Memory B cell (primary cell): ENCODE measurements at places on chromosomes 7 and 10.
A peak's percentile ranks its signal among the peaks of the same experiment; 100 is the strongest.

DNA sequence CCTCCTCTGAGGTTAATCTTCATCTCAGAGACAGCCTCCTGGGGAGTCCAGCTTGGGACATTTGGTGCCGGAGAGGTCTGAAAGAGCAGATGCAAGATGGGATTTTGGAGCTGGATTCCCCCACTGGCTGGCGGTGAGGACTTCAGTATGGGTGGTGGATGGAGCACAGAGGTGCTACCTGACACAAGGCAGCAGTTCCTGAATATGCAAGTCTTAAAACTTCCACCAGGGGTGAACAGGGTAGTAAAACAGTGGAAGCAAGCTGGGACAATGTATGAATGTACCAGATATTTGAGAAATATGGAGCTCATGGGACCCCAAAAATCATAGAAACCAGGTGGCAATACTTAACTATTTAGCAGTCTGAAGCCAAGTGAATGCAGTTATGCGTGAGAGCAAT is 4.8 kb upstream of the TAF3 start:
- no peak for DNase-seq

DNA sequence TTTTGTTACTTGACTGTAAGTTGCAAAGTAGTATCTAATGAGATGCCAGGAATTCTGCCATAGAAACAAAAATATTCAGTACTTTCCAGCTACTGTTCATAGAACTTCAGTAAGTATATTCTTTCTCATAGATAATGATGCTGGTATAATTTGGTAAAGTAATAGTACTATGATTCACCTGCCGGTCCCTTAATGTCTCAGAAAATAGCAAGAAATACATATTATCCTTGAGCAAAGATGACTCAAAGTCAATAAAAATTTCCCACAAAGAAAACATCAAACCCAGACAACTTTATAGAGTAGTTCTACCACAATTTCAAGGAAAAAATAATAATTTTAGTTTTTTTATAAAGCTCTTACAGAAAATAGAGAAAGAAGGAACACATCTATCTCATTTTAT is 105.4 kb downstream of the EPDR1 start:
- no peak for DNase-seq

DNA sequence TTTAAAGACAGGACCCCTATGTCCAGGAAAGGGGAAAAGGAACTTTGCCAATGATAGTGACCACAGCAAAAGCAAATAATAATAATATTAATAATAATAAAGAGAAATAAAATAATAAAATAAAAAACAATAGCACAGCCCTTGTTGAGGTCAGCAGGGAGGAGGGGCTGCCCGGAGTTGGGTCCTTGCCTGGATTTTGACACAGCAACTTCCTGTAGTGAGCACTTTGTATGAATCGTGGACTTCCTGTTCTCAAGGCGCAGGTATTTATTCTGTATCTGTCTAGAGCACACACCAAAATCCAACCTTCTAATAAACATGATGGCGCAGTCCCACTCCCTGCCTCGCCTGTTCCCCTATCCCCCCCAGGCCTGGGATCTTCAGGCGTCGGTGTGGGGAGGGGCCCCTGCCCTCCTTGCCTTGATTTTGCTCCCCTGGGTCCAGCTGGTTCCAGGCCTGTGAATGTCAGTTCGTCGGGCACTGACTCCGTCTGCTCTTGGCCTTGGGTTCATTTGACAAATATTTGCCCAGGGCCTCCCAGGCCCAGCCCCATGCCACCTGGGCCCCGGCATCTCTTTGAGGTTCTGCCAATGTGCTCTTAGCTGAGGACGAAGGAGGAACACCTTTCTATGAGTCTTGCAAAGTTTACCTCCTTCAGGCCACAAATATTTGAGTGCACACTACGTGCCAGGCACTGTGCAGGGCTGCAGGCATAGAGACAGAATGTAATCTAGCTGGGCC is 13.9 kb downstream of the TRIM8 start:
- no peak for DNase-seq

DNA sequence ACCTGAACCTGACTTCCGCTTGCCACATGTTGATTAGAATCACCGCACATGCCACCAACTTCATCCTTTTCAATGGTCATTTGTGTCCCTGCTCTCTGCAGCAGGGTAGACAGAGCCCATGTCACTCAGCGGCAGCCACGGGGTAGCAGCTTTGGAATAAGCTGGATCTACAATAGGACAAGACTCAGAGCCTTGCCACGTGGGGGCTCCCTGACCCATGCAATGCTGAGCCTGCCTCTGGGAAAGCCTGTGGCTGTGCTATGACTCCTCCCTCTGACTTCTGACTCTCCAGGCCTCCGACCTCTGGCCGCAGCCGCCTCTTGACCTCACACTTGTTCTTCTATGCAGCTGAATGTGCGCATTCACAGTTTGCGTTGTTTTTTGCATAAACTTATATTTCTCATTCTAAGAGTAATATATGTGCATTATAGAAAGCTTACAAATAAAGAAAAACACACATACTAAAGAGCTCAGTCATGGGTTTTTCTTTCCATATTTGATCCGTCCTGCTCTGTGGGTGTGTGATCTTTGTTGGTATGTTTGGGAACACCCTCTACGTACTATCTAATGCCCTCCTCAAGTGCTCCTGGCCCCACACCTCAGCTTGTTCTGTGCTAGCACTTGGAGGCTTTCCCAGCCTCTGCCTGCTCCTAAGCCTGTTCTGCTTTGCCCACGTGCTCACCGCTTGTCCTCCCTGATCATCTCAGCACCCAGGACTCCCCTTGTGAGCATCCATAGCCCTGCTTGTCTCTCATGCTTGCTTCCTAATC is 198.0 kb upstream of the MKI67 start:
- DNase-seq = no peak

GRCh38 chr7:77393261-77393660 is 22.9 kb downstream of the GSAP start:
- no peak for DNase-seq

DNA sequence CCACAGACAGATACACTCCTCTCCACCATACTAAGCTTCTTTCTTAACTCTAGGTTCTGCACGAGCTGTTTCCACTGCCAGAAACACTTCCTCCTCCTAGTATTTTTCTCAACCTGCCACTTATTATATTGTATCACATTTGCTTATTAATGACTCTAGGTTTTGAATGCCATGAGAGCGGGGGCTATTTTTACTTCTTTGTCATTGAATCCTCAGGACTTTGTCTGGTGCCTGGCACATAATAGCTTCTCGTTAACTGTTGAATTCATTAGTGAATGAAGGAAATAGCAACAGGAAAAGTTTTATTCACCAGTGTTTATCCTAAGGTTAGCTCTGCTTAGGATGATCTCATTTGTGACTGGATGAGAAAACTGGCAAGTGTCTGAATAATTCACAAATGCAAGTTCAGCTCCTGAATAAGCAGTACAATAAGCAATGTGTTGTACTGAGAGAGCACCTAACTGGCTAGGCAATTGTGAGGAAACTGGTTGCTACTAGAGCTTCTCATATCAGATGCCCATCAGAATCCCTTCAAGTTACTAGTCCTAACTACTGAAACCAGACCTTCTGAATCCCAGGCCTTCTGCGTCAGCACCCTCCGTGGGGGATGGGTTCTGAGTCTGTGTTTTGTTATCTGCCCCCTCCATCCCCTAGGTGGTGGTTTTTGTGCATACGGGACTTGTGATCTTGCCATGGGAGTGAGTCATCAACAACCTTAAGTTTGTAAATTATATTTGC is 92.7 kb downstream of the LSMEM1 start:
- DNase-seq = no peak

GRCh38 chr7:2032876-2033407 is 199.8 kb downstream of the MAD1L1 start:
- no peak for DNase-seq

- no peak for DNase-seq
Observed at GRCh38 chr10:63672491-63672890, 151.3 kb downstream of the REEP3 start.

GRCh38 chr7:101874028-101874427 is 56.6 kb downstream of the CUX1 start:
- no peak for DNase-seq

- no peak for DNase-seq
Observed at GRCh38 chr7:79287981-79288380, 165.5 kb downstream of the MAGI2 start.

- DNase-seq = peak; percentile 30
Observed at GRCh38 chr10:58531084-58531695, 18.5 kb downstream of the BICC1 start.

DNA sequence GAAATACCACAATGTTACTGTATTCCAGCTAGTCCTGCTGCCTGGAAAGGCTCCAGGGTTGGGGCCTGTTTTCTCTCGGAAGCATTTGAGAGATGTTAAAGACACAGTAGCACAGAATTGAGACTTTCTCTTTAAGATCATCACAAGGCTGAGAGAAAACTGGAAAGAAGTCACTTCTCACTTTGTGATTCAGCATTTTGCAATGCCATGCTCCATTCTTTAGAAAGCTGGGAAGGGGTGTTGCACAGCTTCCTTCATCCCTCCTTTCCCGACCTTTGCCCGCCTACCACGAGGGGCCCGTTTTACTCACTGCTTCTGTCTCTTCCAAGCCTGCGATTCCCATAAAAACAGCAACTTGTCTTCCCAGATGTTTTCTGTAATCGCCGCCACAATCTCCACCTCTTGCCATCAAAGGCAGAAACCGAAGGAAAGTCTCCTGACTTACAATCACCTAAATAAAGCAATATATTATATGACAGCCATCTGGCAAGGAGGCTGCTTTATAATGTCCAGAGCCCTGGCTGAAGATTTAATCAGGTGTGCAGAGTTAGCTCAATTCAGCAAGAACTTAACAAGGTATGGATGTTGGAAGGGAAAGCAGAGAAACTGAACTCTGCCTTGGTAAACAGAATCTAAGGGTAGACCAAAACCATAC is 18.9 kb downstream of the NOD1 start:
- DNase-seq = no peak

- no peak for DNase-seq
Observed at GRCh38 chr10:85614981-85615380, 751.6 kb downstream of the GRID1 start.

DNA sequence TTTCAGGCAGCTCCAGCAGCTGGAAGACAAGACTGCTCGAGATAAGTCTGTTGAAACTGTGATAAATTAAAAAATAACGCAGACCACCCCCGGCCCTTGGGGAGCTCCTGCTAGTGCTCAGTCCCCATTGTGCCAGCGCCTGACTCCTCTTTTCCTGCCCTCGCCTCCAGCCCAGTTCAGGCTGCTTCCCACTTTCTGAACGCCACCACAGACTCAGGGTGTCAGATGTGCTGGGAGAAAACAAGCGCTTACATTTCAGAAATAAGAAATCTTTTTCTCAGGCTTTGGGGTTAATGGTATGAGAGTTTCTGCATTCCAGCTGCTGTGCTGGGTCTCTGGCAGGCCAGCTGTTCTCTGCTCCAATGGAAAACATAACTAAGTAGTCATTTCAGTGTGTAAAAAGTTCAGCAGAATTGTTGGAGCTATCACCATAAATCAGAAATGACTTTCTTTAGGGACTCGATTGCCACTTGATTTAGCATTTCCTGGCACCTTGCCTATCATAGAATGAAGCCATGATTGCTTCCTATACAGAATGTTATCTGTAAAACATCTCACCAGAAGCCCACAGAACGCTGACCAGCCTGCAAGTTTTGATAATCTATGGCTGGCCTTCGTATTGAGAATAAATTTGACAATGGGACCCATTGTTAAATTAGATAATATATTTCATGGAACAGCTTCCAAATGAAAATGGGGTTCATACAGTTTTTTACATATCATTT is 257.0 kb upstream of the ZNF32 start:
- DNase-seq = no peak

GRCh38 chr10:51028420-51028819 is 45.9 kb upstream of the PRKG1 start:
- DNase-seq = no peak

- no peak for DNase-seq
Observed at GRCh38 chr7:150972023-150972468, 6.1 kb downstream of the KCNH2 start.

DNA sequence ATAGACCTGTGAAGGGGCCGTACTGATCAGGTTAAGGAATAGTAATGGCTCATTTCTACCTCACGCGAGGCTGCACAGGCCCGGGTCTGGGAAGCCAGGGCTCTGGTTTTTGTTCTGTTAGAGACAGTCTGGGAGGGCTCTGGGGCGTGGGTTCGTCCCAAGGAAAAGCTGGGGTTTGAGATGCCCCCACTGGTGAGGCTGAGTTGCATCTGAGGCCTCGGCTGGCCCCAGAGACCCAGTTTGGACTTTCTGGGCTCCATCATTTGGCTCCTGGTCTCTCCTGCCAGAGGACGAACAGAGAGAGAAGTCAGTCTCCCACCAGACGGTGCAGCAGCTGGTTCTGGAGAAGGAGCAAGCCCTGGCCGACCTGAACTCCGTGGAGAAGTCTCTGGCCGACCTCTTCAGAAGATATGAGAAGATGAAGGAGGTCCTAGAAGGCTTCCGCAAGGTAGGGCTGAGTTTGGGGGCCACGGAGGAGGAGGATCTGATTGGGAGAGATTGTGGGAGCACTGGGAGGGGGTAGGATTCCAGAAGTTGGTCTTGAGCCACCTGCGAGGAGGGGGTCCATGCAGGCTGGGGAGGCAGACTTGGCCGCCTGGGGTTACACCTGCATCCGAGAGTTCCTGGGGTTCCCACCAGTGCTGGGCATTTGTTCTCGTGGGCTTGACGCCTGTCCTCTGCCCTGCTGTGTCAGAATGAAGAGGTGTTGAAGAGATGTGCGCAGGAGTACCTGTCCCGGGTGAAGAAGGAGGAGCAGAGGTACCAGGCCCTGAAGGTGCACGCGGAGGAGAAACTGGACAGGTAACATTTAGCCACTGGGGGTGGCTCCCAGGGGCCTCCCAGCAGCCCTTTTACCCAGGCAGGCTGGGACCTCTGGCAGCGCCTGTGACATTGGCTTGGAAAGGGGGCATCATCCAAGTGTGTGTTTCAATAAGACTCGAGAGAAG is 22.5 kb upstream of the BTBD16 start:
- no peak for DNase-seq

GRCh38 chr7:35753761-35754603 is 46.9 kb upstream of the SEPTIN7 start:
- DNase-seq = no peak

GRCh38 chr7:37181550-37181932 is 267.1 kb downstream of the ELMO1 start:
- no peak for DNase-seq

- no peak for DNase-seq
Observed at GRCh38 chr10:593901-594457, 95.5 kb downstream of the DIP2C start.

DNA sequence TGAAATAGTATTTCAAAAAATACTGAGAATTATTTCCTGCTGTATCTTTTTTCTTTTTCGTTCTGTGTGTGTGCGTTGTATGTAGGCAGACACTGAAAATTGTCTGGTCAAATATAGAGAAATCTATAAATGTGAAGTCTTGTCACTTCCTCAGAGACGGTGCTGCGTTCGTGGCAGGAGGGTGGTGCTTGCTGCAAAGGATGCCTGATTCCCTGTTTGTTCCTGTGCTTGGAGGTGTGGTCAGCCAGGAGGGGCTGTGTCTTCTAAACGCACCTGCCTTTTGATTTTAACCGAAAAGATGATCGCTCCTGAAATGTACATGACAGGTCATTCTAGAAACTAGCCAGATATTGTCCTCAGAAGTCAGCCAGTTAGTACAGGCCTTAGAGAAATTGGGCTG is 32.5 kb upstream of the PRKAR1B start:
- no peak for DNase-seq

- no peak for DNase-seq
Observed at GRCh38 chr10:116866987-116867595, 17.8 kb downstream of the ENO4 start.

- no peak for DNase-seq
Observed at GRCh38 chr7:141785706-141786552, 4.1 kb upstream of the TAS2R5 start.
